ENCODE measurements at places on chromosomes 2 and 18.

GRCh38 chr2:69061525-69061924, 48.5 kb downstream of the ANTXR1 start:
- DNase-seq, result no peak

DNA sequence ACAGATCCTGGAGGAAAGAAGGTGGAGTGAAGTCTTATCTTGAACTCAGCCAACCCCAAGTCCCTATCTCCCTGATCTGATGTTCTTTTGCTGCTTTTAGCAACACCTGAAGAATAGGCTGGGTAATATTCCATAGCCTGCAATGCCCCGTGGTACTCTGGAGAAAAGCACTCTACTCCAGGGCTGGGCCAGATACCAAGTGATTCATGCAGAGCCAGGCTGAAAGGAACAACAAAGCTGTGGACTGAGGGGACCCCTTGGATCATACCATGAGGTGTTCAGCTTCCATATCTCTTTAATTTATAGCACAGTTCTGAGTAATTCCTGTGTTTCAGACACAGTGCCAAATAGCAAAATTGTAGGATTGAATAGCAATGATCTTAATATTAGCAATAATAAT, 130.6 kb downstream of the NXPH2 start:
- DNase-seq, result no peak

- DNase-seq, result no peak
Observed at GRCh38 chr18:10530002-10530401, 4.2 kb downstream of the NAPG start.

DNA sequence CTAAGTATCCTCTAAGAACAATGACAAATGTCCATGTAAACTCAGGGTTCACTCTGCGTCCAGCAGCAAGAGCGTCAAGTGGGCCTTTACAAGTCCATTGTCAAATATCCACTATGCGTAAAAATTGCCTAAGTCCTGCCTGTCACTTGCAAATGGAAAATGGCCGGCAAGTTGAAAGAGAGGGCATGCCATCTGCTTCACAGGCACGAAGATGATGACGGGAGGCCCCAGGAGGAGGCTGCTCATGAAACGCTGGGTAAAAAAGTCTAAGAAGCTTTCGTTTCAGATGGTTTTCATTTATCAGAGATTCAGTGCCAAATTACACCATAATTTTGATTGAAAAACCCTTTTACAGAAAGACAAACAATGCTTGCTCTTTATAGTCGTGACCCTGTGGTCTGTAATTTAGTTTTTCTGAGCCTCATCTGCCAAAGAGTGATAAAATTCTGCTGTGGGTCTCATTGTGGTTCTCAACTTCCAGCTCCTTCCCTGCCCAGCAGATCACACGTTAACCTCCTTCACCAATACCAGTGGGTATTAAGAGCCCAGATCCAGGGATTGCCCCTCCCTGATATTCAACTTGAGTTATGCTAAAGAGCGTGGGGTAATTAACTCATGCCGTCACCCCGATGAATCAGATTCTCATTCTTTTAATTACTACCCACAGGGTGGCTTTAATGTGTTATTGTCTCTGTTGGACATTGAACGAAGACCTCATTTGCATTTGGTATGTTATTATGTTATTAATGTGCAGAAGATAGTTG, 160.2 kb upstream of the ALKAL2 start:
- peak; percentile 27 for DNase-seq

GRCh38 chr18:31042406-31043181, at the start of gene DSC3:
Gene DSC3 (minus strand): TSS chr18:31042742. CDS start chr18:31042660, 82 bp downstream.
- DNase-seq, result peak; percentile 80

- DNase-seq, result no peak
Observed at GRCh38 chr18:37447962-37448888, 117.4 kb downstream of the CELF4 start.

- peak; percentile 84 for DNase-seq
Observed at GRCh38 chr2:263774-264492, at the start of gene SH3YL1. Gene SH3YL1 (minus strand): TSS chr2:264032. CDS start chr2:263984, 48 bp downstream.

DNA sequence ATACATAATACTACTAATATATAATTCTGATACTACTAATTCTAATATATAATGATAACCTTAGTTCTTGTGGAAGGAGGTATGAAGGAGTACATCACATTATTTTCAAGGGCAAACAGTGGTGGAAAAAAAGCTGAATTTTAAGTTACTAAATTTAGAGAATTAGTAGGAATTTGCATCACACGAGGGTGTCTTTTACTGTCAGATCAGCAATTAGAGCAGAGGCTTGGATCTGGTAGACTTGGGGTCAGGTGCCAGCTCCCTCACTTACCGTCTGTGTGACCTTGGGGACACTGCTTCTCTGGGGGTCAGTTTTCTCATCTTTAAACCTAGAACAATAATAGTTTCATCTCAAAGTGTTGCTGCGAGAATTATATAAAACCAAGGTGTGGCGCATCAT, 114.1 kb upstream of the NEDD4L start:
- DNase-seq, result no peak

DNA sequence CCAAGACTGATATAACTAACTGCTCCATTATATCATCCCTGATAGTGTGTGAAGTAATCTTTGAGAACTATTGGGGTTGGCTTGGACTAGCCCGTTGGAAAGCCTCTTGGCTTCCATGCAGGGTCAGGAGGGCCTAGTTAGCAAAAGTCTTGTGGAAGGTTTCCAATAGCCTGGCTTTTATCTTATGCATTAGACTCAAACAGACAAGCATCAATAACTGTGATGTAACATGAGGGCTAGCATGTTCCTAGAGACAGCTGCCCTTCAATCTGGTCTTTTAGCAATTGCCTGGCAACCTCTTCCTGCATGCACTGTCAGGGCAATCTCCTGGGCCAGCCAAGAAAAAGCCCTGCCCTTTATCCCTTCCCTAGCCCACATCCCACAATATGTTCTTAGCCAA, 18.2 kb downstream of the SLC8A1 start:
- DNase-seq, result no peak

DNA sequence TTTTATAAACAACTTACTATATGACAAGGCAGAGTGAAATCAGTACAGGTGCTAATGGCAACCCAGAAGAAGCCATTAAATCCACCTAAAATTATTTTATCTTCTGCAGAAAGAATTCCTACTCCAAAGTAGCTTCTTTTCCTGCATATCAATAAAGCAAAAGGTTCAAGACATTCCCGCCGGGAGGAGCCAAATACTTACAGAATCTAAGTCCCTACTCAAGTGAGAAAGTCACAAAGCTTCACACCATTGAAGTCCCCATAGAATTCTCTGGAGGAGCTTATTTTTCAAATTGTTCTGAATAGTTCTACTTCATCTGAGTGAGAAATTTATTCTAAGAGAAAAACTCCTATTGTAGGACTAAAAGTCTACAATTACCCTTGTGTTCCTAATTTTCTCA, 233.7 kb upstream of the HNRNPA3 start:
- no peak for DNase-seq

GRCh38 chr2:198044777-198045176, 240.4 kb downstream of the PLCL1 start:
- no peak for DNase-seq

- peak; percentile 57 for DNase-seq
Observed at GRCh38 chr2:201070948-201071478, 458 bp downstream of the HYCC2 start.

DNA sequence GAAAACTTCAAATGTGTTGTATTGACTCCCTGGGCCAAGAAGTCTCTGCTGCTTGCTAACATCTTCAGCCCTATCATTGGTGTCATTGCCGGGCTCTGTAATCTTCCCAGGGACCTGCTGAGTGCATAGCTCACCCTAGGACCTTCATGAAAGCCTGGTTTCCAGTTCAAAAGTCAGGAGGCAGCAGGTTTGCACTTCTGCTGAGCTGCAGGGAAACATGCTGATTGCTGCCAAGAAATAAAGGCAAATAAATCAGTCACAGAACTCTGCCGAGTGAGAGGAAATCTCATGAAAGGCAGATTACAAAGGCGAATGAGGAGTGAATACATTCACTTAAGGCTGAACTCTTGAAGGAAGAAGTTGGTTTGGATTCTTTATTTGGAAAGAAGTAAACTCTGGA, 1947.6 kb upstream of the CELF4 start:
- no peak for DNase-seq

GRCh38 chr2:55092439-55092838, 42.2 kb upstream of the RTN4 start:
- DNase-seq, result no peak

GRCh38 chr18:3692113-3692621, 242.2 kb downstream of the TGIF1 start:
- peak; percentile 51 for DNase-seq

- no peak for DNase-seq
Observed at GRCh38 chr18:48620071-48620470, 81.2 kb downstream of the CTIF start.

DNA sequence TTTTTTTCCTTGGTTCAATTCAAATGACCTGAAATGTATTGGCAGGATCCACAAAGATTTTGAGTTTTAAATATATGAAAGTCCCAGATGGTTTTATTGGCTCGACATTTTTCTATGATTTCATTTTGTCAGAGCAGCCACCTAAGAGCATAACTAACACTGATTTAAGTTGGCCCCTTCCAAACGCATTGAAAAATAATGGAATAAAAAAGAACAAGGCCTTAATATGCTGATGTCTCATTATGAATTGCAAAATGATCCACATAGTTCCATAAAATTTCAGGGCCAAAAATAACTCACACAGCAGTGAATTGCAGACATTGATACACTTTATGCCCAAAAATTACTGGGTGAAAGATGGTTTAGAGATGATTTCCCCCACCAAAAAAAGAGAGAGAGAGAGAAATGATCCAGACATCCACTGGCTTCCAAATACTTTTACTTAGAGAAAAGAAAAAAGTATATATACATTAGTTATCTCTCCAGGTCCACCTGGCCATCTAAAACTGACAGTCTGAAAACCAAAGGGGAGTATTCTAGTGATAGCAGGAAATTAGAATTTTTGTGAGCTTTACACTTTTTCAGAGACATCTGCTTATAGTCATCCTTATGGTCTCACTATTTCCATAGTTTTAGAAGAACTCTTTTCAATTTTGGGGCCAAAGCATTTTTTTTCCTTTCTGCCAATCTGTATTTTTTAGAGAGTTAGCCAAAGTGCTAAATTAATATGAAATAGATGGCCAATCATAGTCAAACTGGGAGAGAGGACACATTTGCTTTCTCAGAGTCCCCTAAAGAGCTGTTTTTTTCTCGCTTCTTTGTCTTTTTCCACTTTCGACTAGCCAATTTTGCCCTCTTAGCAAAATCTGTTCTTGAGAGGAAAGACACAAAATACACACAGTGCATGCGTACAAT, 213.5 kb upstream of the RND3 start:
- no peak for DNase-seq

GRCh38 chr2:238238766-238239542, 884 bp downstream of the HES6 start:
- DNase-seq, result peak; percentile 10

DNA sequence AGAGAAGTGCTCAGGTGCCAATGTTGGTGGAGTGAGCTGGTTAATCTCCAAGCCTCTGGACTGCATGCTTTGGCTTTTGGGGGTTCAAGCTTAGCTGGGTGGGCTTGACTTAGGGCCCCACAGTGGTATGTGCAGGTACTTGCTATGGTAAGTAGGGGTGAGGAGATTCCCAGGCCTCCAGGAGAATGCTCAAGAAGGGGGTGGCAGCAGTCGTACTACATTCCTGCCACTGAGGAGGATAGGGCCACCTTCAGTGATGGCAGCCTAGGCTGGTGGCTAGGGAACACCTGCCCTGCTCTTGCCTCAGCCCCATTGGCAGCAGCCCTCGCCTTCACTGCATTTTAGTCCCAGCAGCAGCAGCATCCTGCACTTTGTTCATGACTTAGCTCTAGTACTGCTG, 55.6 kb upstream of the MYL1 start:
- no peak for DNase-seq

DNA sequence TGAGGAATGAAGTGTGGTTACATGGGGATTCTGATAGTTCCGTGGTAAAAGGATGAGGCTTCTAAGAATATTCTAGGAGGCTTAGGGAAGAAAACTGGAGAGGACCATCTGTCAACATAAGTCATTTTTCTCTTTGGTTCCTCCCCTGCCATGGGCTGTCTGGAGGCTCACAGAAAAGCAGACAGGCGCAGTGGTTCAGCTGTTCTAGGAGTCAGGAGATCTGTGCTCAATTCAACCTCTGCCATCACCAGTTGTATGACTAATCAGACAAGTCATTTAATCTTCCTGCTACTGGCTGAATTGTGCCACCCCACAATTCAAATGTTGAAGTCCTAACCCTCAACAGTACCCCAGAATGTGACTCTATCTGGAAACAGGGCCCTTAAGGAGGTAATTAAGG, 36.4 kb downstream of the ADAM17 start:
- no peak for DNase-seq

DNA sequence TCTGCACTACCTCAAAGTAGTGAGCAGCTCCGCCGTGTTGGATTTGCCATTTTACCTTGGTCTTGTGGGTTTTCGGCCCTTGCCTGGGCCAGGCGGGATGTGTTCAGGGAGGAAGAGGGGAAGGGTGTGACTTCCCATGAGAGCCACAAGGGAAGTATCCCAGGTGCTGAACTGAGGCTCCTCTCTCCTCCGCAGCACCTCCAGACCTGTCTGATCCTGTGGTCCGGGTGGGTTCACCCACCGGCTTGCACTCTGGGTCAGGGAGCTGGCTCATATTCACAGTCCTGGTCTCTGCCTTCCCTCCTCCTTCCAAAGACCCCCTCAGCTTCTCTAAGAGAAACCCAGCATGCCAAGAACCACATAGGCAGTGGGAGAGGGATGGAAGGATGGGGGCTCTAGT, 235.8 kb downstream of the SEPTIN10 start:
- DNase-seq, result no peak

DNA sequence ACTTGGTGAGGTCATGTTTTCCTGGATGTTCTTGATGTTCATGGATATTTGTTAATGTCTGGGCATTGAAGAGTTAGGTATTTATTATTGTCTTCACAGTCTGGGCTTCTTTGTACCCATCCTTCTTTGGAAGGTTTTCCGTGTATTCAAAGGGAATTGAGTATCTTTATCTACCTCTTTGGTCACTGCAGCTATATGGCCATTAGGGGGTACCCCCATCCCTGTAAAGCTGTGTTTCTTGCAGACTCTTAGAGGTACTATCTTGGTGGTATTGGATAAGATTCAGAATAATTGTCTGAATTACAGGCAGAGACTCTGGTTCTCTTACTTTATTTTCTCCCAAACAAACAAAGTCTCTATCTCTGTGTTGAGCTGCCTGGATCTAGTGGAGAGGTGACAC, 401.6 kb upstream of the FSIP2 start:
- no peak for DNase-seq

GRCh38 chr2:46428911-46429436, 50.4 kb upstream of the TMEM247 start:
- DNase-seq, result no peak

GRCh38 chr2:227389231-227389630, 1.5 kb upstream of the SCYGR1 start:
- no peak for DNase-seq

GRCh38 chr18:24427484-24427883, 1.0 kb downstream of the IMPACT start:
- DNase-seq, result peak; percentile 30

- no peak for DNase-seq
Observed at GRCh38 chr2:236639461-236640235, 70.0 kb downstream of the ACKR3 start.

- DNase-seq, result no peak
Observed at GRCh38 chr2:66185497-66186054, 249.3 kb upstream of the MEIS1 start.

Data from NCI-H1417 (cell line).